Kidney glomerular epithelial cell (primary cell): ENCODE measurements at places on chromosomes 5 and 9.

DNA sequence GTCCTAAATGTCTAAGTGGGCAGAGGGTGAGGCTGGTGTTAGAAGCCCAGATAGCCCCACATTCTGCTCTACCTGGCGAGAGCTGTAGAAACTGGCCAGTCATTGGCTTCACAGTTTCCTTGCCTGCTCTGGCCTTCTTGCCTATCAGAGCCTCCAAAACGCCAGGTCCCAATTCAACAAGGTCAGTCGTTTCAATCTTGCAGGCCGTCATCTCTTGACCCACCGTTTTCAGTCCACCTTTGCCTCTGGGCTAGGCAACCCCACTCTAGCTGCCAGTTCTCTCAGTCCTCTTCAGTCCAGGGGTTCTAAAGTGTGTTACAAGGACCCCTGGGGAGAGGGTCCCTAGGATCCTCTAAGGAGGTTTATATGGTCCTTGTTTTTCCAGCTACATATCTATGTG, 20.0 kb upstream of the TIFAB start:
- DNase-seq: no peak

GRCh38 chr5:119275146-119275545, 80.7 kb upstream of the TNFAIP8 start:
- peak; percentile 52 for DNase-seq

- DNase-seq: no peak
Observed at GRCh38 chr5:124457101-124457500, 289.3 kb downstream of the ZNF608 start.

- no peak for DNase-seq
Observed at GRCh38 chr5:17403695-17404490, 94.1 kb upstream of the TAF11L2 start.

GRCh38 chr5:158233735-158234322, 374.9 kb upstream of the CLINT1 start:
- no peak for DNase-seq

GRCh38 chr5:21212026-21212425, 1224.0 kb upstream of the CDH18 start:
- no peak for DNase-seq

- DNase-seq: no peak
Observed at GRCh38 chr9:37919246-37919955, 15.5 kb upstream of the SLC25A51 start.

- DNase-seq: no peak
Observed at GRCh38 chr5:180133060-180133459, 61.5 kb upstream of the RNF130 start.

DNA sequence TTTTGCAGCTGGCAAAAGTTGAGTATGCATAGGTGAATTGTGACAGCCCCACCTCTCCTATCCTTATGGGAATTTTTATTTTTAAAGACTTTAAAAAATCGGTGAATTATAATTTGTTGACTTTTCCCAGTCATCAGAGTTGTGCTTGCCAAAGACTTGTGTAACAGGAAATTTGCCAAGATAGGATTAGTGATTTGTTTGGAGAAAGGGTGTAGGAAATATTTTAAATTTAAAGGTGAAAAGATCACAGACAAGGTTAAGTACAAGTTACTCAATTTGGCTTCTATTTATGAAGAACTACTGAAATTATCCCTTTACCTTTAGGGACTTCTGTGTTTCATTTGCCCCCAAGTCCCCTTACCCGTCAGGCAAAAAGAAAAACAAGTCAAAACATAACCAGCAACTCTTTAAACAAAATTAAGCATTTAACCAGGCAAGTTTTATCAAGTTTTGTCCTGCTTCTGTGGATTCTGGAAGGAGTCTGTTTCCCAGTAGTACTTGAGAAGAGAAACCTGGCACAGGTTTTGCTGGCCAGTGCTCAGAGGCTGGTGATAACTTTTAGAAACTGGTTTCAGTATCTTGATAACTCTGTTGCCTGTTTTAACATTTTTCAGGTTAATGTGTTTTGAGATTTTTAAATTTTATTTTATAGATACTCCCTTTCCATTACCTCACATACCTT, 285.4 kb downstream of the MAST4 start:
- no peak for DNase-seq

- no peak for DNase-seq
Observed at GRCh38 chr9:26131886-26132285, 453.6 kb upstream of the TUSC1 start.

GRCh38 chr9:109868207-109868606, 88.2 kb downstream of the PALM2AKAP2 start:
- DNase-seq: no peak

- peak; percentile 95 for DNase-seq
Observed at GRCh38 chr5:122129306-122129705, at the start of gene ZNF474. ZNF474 (plus strand) TSS chr5:122129546; CDS start chr5:122151991, 22,445 bp downstream.

DNA sequence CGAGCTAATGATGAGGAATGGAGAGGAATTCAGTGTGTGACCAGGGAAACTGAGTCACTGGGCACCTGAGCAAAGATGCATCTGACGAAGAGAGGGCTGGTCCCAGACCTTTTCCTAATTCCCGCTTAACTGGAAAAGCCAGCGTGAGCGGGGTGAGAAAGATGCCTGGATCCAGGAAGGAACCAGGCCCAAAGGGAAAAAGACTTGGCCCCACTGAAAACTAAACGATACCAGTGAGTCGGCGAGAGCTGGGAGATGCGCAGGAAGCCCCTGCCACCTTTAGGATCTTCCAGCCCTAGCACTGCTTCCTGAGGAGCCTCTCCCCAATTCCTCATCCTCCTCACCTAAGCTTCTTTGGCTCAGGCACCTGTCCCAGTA, 499 bp upstream of the FCHSD1 start:
- no peak for DNase-seq

- DNase-seq: no peak
Observed at GRCh38 chr9:133627341-133627740, 8.8 kb upstream of the DBH start.

GRCh38 chr5:118616281-118616680, 372.1 kb downstream of the DTWD2 start:
- no peak for DNase-seq

DNA sequence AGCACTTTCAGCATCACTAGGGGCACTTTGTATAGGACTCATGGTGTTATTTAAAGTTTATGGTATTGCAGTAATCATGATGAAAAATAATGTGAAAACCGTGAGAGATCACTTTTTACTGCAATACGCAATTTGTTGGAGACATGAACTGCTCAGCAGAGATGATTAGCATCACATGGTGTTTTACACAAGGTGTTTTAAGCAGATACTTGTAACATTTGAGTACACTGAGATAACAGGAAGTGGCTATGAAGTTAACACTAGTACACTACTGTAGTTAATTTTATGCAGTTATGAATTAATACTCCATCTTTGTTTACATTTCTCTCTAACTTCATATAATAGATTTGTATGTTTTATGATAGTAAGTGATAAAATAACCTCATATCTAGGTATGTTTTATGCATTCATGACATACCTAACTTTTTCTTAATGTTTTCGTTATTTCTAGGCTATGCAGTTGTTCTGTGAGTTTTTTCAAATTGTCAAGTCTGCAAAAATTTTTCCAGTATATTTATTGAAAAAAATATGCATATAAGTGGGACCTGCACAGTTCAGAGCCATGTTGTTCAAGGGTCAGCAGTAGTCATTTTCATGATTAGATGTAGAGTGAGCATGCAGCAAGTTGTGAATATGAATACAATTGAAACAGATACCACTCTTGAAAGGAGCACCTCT, 13.0 kb downstream of the SUB1 start:
- no peak for DNase-seq

GRCh38 chr9:72906810-72907209, 46.0 kb downstream of the ALDH1A1 start:
- no peak for DNase-seq

GRCh38 chr9:79673614-79674013, 101.8 kb downstream of the TLE4 start:
- no peak for DNase-seq

GRCh38 chr5:10789021-10789420, 28.0 kb upstream of the DAP start:
- peak; percentile 59 for DNase-seq

GRCh38 chr9:114737118-114737517, 55.1 kb upstream of the TEX48 start:
- DNase-seq: no peak

DNA sequence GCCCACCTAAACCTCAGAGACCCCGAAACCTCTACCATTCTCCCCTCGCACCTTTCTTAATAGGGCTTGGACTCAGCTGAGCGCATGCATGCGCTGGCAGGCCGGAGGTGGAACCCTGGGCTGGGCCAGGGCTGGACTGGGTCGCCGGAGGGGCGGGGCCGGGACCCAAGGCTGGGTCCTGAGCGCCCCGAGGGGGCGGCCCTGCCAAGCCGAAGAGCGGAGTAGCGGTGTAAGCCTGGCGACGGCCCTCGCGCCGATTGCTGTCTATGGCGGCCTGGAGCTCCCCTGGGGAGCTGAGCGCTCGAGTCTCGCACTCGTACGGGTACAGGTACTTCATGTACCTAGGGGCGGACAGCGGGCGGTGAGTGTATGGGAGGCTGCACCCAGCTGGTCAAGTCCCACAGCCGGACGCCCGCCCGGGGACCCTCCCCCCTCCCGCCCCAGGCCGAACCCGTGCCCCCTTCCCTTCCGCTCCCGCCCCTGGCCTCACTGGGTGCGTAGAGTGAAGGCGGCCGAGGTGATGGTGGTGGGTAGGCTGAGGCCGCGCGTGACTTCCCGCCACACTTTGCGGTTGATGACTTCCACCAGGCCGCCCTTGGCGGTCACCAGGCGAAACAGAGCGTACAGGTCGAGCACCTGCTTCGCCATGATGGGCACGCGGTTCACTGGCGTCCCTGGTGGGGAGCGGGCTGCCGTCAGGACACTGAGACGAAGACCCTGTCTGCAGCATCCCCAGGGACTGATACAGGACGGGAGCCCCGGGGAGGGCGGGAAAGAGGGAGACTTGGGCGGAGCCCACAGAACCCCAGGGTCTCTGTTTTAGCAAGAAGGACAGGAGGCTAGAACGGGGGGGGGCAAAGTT, 3.3 kb upstream of the DCTN3 start:
- DNase-seq: no peak

DNA sequence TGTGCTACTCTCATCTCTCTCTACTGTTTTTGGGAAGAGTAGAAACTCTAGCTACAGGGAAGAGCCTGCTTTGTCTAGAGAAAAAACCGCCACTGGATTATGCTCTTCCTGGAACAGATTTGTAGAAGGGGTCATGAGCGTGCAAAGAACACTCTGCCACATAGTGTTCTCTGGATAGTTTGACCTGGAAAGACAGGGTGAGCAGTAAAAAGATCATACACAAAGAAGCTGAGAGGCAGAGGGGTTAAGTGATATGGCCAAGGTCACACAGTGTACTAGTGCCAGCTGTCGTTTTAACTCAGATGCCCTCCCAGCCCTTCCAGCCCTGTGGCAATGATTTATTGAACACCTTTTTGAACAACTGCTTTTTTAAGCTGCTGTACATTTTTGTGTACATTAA, 182.2 kb downstream of the NNT start:
- DNase-seq: no peak

DNA sequence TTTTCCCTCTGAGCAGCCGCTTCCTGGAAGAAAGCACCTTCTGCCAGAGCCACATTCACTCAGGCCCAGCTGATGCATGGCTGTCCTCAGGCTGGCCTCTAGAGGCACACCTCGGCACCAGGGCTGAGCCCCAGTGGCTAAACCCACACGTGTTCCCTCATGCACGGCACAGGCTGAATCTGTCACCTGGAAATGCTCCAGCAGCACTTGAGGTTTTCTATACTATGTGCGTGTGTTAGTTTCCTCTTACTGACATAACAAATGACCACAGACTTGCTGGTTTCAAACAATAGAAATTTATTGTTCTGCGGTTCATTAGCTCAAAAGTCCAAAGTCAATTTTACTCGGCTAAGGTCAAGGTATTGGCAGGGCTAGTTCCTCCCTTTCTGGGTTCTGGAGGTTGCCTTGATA, 141.4 kb downstream of the LRRC70 start:
- DNase-seq: peak; percentile 27

GRCh38 chr9:36127652-36128244, 8.8 kb upstream of the GLIPR2 start:
- no peak for DNase-seq

- no peak for DNase-seq
Observed at GRCh38 chr5:40623480-40624420, 56.0 kb upstream of the PTGER4 start.

DNA sequence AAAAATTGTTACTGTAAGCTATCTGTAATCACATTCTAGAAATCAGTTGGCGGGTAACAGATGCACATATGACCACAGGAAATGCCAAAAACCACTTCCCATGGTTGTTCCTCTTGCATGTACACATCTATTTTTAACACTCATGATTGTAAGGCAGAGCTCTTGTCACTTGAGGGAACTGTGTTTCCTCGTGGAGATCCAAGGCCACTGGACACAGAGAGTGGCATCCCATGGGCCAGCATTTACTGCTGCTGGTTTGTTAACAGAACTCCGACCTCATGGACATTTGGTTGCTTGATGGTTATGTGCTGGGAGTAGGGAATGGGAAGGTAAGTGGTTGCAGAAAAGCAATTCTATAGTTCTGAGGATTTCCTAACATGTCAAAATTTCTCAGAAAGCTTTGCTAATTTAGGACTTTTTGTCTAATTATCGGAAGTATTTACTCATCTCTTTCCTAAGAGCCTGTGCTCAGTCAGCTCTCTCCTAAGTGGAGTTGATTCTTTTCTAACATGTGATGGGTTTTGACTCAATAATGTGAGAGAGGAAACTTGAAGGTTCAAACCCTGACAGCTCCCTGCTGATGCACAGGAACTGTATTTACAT, 202.0 kb upstream of the NR3C1 start:
- DNase-seq: no peak

DNA sequence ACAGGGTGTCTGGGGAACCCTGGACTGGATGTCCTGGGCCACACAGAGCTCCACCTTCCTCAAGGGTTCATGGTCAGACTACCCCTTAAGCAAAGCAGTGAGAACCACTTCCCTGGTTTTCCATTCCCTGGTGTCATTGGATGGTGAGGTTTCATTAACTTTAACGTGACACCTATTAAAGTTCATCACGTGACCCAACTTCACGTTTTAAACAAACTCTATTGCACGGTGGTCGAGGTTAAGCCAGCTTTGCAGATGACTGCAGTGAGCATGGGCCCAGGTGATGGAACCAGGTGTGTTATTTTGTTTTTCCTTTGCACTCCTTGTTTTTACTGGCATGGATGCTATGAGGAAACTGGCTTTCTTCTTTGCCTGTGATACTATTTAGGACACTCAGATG, 385.7 kb upstream of the IRX1 start:
- no peak for DNase-seq

- no peak for DNase-seq
Observed at GRCh38 chr9:121821326-121821725, 169.9 kb downstream of the DAB2IP start.

DNA sequence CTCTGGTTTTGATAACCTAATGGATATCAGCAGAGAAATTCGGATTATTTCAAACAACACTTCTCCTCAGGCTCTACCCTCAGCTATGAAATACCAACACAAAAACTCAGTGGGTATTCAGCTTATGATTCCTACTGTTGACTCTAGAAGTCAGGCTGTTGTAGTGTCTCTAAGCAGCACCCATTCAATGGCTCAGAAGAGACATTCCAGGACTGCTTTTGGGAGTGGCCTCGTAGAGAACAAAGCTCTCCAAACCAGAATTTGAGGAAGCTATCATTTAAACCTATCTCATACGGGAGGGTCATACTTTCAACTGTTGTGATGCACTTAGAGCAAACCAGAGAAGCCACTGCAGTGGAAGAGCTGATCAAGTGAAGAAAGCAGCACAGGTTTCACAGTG, 34.1 kb downstream of the ETF1 start:
- DNase-seq: no peak

- no peak for DNase-seq
Observed at GRCh38 chr5:10400831-10401230, 40.8 kb upstream of the ROPN1L start.

GRCh38 chr5:80967500-80968181, 7.5 kb downstream of the RASGRF2 start:
- DNase-seq: peak; percentile 81
